ENCODE measurements at places on chromosomes 6 and 20.

DNA sequence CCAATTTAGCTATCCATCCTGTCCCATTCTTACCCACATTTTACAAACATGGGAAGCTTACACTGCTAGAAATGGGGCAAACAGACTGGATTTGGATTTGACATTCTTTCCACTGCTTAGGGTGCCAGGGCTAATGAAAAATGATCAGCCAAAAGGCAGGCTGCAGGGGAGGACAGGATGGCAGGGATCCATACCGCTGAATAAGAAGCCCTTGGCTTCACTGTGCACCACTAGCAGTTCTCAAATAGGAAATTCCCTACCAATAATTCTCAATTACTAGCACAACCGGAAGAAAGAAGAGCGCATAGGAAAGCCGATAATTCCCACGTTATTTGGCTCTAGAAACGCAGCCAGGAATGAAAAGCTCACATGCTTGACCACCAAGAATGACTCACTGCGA, 73.1 kb downstream of the NDUFAF5 start:
- DNase-seq, result no peak

DNA sequence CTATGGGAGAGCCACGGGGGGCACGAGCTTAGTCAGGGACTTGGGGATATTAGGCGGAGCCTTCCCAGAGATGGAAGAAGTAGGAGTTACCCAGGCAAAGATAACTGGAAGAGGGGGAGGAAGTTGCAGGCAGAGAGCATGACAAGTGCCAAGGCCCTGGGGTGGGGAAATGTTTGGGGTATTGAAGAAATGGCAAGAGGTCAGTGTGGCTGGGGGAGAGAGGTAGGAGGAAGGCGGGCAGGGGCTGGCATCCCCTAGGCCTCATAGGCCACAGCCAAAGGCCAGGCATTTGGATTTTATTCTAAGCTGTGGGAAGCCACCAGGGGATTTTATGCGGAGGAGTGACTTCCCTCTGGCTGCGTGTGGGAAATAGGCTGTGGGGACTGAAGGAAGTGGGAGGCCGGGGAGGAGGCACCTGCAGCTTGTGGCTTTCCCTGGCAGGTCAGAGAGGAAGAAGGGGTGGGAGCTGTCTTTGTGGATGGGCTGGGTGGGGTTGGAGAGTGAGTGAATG, 22.7 kb downstream of the SNAI1 start:
- DNase-seq, result no peak

- no peak for DNase-seq
Observed at GRCh38 chr6:2817903-2818443, 23.7 kb downstream of the SERPINB1 start.

DNA sequence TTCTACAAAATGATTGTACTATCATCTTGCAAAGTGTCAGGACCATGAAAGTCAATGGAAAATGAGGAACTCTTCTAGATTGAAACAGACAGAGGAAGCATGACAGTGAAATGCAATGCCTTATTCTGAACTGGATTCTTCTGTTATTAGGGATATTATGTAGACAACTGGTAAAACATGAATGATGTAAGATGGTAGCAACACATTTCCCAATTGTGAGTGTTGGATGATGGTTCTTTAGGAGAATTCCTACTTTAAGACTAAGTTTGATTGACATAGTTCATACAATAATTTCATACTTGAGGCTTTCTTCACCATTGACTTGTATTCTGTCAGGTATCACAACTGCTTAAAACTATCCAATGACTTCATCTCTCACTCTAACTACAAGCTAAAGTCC, 4.5 kb downstream of the UBE3D start:
- no peak for DNase-seq

DNA sequence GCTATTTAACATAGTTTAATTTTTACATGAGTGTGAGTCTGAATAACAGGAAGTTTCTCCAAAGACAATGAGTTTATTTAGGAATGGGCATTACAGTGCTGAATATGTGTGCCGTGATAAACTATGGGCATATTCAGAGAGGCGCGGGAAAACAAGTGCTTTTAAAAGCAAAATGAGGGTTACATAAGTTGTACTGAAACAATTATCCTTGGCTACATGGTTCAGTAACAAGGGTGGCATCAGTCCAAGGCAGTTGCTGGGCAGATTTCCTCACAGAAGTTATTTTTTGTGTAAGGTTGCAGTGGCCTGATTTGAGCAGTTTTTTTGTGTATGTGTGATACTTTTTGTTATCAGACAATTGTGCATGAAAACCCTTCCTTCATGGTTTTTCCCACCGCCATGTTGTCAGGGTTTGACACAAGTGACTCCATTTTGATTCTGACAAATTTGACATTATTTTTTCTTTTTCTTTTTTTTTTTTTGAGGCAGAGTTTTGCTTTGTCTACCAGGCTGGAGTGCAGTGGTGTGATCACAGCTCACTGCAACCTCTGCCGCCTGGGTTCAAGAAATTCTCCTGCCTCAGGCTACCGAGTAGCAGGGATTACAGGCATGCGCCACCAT, 22.3 kb upstream of the PXDC1 start:
- DNase-seq, result no peak

- DNase-seq, result no peak
Observed at GRCh38 chr20:53142225-53143127, 170.3 kb downstream of the TSHZ2 start.

DNA sequence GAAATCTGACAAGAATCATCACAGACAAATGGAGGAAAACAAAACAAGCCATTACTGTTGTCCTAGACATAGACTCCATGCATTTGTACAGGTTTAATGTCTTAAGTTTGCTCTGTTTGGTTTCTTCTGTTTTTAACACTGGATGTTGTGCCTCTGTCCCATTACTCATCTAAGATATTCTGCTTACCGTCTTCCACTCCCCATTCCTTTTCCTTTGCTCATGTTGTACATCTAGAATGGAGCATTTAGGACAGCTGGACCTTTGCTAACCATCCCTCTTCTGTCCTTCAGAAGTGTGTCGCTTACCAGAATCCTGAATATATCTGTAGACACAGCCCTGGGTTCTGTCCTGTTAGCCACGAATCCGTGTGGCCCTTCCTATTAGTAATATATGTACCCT, 35.2 kb downstream of the RAB22A start:
- DNase-seq, result no peak

GRCh38 chr20:58896820-58897219, 44.3 kb downstream of the GNAS start:
- no peak for DNase-seq

- peak; percentile 8 for DNase-seq
Observed at GRCh38 chr6:3623451-3624249, 127.9 kb downstream of the PXDC1 start.

DNA sequence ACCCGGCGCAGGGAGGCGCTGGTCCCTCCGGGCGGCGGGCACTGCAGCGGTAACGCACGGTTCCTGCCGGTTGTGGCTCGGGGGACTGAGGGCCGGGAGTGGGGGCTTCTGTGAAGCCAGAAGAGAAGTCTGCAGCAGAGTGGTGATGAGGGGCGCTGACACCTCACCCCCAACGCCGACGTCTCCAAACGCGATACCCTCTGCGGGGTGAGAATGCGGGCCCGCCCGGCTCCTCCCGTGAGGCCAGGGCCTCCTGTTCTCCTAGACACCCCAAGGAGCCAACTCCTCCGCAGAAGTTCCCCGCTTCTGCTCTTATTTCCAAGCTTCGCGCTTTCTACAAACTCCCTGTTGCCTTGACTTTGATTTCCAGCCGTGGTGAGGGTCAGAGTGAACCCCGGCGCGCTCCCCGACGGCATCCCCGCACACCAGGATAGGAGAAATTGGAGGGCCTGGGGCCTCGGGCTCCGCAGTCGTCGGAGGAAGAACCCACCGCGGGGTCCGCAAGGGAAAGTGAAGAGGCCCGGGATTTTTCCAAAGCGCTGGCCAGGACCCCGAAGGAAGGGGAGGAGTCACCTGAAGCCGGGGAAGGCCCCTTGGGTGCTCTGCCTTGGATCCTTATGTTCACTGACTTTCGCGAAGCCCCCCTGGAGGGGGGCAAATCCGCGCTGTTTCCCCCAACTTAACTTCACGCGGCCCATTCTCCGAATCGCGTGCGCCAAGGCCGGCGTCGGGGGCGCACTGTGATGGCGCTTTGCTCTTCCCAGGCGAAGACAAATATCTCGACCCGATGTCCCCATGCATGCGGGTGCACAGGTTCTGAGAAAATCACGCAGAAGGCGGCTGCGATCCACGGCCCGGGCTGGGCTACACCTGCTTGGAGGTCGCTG, 3.1 kb upstream of the INSM1 start:
- DNase-seq, result no peak

DNA sequence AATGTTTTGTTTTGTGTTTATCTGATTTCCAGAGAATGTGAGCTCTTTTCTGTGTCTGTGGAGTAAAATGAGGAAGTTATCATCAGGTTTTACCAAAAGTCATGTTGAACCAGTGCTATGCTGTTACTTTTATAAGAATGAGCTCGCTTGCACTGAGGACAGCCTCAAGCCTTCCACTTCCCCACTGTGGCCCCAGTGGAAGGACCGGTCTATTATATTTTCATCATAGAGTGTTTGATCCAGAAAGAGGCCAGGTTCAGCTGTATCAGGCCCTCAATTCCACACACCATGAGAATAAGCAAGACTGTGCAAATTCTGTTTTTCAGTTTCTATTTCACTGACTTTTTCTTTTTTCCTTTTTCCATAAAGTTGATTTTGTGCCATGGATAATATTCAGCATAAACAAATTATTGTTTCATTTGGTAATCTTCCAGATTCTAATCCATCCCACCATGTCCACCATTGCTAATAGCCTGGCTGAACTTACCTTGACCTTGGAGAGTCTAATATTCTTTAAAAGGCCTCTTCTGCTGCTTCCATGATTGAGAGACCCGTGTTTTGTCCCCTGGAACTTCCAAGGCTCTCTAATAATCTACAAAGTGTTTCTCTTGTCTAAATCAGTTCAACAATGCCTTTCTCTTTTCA, 286.2 kb downstream of the THBS2 start:
- no peak for DNase-seq

DNA sequence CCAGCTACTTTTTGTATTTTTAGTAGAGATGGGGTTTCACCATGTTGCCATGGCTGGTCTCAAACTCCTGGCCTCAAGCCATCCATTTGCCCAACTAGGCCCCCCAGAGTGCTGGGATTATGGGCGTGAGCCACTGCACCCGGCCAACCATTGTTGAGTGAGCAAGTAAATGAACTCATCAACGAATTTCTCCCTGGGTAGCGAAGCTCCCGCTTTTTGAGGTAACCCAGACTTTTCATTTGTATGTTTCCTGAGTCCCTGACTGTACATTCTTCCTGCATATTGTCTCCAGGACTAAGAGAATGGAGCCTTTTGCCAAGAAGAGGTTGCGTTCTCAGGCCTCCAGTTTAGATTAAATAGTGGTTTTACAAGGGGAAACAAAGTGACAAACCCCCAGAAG, 36.4 kb downstream of the RIPOR3 start:
- DNase-seq, result no peak

DNA sequence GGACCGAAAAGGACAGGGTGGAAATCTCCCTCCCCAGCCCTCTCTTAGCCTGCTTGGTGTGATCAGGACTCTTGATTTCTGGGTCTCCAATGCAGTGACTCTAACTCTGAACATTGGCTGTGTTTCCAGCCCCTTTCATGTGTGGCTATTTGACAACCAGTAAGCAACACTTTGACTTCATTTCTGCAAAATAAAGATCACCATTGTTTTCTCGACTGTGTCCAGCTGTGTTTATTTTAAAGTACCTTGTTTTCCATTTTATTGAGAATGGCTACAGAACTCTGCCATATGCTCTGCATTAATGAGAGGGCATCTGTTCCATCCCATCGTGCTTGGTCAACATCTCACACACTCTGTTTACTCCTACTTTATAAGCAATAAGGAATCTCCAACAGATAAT, 60.9 kb upstream of the TAGAP start:
- no peak for DNase-seq

- DNase-seq, result no peak
Observed at GRCh38 chr6:157020398-157020797, 243.2 kb downstream of the ARID1B start.

DNA sequence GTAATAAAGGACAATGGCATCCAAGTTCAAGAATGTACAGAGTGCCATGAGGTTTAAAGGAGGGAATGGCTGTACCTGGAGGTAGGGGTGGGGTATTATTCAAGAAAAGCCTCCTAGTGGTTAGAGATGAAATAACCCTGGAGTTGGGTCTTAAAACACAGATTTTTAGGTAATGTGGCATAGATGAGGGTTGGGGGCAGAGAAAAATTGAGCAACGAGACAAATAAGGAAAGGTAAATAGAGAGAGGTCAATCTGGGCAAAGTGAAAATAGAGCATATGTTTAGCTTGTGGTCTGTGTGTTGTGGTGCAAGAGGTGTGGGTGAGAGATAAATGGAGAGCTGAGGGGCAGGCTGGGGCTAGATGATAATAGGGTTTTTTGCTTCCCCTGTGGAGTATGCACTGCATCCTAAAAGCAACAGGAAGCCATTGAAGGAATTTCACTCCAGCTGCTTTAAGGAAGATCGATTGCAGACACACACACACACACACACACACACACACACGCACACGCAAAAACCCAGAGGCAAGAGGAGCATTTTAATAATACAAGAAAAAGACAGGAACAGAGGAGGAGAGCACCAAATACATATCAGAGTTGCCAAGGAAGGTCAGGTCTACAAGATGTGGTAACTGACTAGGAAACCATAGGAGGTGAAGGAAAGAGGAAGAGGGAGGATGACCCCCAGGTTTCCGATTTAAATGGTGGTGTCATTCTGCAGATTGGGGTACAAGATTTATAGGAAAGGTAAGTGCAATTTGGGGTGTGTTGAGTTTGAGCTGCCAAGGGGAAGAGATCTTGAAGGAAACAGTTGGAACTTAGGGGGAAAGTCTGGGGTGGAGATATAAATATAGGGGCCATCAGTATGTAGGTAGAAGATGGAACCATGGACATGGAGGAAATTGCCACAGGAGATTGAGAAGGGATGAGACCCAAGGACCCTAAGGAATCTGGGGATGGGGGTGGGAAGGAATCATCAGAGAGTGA, 31.3 kb upstream of the ADGRF1 start:
- DNase-seq, result no peak

GRCh38 chr6:163877877-163878639, 463.5 kb downstream of the QKI start:
- DNase-seq, result no peak

DNA sequence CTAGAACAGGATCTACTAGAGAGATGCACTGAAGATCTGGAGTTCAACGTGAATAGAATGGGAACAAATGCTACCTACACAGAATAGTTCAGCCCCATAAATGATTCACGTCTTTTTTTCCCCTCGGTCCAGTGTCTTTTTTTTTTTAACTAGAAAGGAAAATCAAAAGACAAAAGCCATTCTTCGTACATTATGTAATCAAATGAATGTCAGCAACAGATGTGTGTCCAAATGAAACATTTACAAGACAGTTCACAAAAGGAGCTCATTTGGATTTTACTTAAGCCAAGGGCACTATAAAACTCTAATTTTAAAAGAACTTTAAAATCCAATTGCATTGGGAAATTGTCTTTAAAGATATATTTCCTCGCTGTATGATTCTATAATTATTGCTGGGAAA, 42.4 kb downstream of the FAM184A start:
- no peak for DNase-seq

DNA sequence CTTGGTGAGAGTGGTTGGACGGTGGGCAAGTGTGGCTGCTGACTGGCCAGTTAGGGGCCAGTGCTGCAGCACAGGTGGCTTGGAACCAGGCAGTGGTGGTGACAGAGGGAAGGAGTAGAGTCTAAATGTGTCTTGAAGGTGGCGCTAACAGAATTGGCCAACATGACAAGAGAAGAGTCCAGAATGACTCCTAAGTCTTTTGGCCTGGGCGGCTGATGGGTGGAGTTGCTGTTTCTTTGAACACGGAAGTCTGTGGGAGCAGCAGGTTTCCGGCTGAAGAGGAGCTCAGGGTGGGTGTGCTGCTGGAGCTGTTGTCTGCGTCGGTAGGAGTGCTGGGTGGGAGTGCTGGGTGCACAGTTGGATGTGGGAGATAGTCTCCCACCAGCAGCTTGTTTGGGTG, 10.1 kb downstream of the LSM14B start:
- no peak for DNase-seq

- DNase-seq, result no peak
Observed at GRCh38 chr6:123956492-123957139, 153.0 kb downstream of the NKAIN2 start.

Measured in activated T-cell treated with anti-CD3 and anti-CD28 coated beads for 48 hours (primary cell).